ENCODE measurements at places on chromosomes 2 and 18.

DNA sequence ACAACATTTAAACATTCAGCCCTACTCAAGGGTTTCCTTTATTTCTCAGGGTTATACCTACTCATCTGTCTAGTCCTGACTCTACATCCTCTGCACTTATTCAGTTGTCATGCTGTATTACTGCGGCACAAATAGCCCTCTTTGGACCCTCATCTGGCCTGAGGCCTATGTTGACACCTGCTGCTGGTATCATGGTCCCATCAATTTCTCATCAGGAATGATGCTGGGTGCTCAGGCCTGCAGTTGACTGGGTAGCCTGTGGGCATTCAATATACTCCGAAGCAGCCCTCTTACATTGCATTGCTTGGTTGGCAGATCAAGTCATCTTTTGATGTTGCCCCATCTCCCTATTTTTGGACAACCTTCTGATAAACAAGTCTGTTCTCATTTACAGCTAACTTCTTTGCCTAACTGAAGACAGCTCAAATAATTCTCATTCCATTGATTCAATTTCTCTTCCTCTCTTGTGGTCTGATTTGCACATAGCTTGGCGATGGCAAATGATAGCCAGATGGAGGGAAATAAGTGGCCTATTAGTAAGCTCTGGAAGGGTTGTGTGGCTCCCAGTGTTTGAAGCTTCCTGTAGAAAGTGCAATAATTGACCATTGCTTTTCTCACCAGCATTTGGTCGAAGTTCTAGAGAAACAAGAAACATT is 19.1 kb upstream of the MC4R start:
- DNase-seq, result no peak

GRCh38 chr2:177383935-177384334 is 8.6 kb upstream of the AGPS start:
- no peak for DNase-seq

GRCh38 chr2:46748735-46749531 is 166.7 kb downstream of the MCFD2 start:
- no peak for DNase-seq

GRCh38 chr2:237743024-237743423 is 55.6 kb upstream of the RBM44 start:
- DNase-seq, result no peak

DNA sequence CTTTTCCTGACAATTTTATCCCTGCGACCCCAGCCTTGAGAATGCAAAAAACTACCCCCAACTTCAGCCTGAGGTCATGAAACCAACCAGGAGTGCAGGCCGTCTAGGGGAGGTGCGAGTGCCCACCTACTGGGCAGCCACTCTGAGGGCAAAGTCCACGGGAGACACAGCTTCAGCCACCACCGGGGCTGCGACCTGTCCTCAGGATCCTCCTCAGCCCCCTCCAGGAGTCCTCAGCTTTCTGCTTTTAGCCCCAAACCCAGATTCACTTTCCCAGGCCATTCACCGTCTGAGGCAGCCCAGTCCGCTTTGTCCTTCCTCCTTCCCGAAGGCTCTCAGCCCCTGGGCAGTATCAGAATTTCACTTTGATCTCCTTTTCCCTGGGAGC is 210.2 kb upstream of the TNP1 start:
- no peak for DNase-seq
